Effector CD4-positive, alpha-beta T cell (primary cell): ENCODE measurements at places on chromosomes 7 and 10.

- no peak for DNase-seq
These were observed 40.0 kb upstream of the AGBL3 start for GRCh38 chr7:134946260-134946659.

- DNase-seq, result no peak
These were observed 11.1 kb downstream of the SLC25A28 start for GRCh38 chr10:99609186-99609585.

- DNase-seq, result no peak
These were observed 8.3 kb downstream of the NOD1 start for GRCh38 chr7:30470163-30470770.

GRCh38 chr7:44102846-44103565 lies 1.1 kb upstream of the AEBP1 start:
- no peak for DNase-seq

DNA sequence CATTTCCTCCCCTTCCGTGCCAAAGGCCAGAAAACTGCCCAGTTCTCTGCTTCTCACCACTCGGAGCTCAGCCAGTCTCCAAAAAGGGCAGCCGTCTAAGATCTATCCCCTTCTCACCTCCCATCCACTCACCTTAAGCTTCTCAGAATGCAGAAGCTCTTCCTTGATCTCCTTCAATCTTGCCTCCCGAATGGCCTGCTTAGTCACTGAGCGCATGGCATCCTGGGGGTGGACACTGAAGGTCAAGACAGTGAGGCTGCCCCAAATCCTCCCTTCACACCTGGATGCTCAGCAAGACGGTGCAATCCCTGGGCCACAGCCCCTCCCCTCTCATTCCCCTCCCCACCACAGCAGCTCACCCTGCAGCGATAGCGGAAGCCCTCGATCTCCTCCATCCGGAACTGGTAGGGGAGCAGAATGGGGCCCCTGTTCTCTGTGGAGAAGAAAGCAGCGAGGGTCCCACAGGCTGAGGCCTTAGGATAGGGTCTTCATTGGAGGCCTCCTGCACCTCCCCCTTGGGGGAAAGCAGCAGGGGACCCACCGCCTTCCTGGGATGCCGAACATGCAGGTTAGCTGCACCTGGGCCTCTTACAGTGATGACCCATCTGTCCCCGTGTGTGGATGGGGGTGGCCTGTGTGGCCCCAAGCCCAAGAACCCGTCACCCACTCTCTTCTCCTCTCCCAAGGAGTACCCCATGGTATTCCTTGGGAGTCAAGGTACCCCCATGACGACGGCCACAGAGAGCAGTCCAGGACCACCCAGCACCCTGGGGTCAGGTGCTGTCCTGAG lies 4.7 kb downstream of the DDX56 start:
- DNase-seq, result no peak

GRCh38 chr7:13044309-13044708 lies 356.9 kb downstream of the ARL4A start:
- DNase-seq, result no peak

- no peak for DNase-seq
These were observed 41.9 kb downstream of the PRSS2 start for GRCh38 chr7:142812437-142813215.

DNA sequence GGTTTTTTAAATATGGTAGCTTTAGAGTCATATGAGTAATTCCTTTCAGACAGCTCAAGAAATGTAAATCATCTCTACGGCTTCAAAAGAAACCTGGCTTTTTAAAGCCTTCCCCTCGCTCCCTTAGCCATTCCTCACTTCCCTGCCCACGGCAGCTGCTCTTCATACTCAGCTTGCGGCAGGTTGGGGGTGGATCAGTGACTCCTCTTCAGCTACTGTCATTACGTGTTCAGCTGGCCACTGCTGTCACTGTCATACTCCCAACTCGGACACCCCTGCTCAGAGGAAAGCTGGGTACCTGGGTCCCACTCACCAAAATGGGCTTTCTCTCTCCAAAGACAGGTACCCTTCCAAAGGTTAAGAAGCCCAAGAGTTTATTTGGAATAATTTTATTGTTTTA lies 6.6 kb downstream of the YWHAG start:
- DNase-seq, result no peak

DNA sequence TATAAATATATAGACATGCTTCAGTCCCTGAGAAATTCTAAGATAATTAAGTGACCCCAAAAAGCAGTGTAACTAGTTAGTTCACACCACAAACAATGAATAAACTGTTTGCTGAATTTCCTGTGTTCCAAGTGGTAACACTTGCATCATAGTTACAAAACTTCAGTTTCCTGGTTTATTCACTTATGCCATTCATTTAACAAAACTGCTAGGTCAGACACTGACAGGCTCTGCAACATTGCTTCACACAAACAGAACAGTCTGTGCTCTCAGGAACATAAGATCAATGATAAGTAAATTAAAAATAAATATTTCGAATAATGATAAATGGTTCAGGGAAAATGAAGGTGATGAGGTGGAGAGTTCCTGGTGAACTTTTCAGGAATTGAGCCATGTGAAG lies 133.3 kb upstream of the NAMPT start:
- DNase-seq, result no peak

DNA sequence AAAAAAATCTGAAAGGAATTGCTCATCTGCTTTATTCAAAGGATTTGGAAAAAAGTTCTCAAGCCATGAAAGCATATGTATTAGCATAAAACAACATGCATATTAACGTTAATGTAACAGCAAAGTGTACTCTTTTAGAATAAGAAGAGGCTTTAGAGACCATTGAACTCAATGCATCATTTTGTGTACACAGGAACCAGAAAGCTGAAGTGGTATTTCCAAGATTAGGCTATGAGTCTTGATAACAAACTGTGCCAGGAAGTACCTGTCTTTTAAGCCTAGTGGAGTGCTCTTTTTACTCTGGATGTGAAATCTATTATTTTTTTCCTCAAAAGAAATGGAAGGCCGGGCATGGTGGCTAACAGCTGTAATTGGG lies 164.2 kb downstream of the THSD7A start:
- DNase-seq, result no peak

DNA sequence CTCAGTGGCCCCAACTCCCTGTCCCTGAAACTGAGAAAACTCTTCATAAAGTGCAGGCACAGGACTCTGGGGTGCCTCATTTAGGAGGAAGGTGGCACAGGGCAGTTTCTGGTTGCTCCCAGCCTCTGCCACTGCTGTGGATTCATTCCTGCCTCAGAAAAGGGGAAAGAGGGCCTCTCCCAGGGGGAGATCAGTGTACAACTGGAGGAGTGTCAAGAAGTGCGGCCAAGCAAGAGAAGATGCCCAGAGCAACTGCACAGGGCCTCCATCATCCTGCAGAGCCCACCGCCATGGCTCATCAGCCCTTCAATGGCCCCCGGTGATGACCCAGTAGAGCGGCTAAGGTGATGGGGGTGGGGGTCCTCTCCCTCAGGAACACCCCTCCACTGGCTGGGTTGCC lies 150.3 kb downstream of the PLXNA4 start:
- DNase-seq, result no peak

DNA sequence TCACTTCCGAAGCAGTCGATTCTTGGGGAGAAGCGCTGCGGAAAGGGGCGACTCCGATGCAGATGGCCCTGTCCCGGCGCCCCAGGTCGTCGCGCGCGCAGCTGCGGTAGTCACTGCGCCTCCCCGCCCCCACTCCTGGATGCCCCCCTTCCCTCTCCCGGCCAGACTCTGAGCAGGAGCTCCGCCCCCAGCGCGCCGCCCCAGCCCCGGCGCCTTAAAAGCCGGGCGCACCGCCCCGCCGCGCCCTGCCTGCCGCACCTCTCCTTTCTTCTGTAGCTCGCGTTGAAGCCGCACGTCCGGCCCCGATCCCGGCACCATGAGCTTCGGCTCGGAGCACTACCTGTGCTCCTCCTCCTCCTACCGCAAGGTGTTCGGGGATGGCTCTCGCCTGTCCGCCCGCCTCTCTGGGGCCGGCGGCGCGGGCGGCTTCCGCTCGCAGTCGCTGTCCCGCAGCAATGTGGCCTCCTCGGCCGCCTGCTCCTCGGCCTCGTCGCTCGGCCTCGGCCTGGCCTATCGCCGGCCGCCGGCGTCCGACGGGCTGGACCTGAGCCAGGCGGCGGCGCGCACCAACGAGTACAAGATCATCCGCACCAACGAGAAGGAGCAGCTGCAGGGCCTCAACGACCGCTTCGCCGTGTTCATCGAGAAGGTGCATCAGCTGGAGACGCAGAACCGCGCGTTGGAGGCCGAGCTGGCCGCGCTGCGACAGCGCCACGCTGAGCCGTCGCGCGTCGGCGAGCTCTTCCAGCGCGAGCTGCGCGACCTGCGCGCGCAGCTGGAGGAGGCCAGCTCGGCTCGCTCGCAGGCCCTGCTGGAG lies at the start of gene INA:
Gene INA (plus strand): TSS at position 243 of the 817 bp plus-strand sequence. CDS start 74 bp downstream, at position 317.
- no peak for DNase-seq

DNA sequence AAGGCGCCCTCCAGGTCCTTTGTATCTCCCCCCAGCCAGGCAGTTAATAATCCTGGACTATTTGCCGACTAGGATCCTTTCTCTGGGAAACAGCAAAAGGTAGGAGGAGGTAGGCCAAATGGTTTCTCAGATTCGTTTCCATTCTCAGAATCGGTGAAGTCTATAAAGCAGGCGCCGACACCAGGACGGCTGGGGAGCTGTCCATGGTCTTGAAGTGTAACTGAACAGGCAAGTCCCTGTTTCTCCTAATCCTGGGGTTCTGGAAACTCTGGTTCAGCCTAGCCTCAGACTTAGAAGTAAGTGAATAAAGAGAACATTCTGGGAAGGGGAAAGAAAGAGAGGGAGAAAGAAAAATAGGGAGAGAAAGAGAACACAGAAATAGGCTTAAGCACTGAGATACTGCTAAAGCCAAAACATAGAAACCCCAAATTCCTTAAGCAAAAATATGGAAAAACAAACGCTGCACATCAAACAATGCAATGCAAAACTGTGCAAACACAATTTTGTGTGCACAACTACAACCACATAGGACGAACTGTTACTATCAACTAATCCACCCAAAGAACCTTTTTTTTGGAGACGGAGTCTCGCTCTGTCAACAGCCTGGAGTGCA lies 11.1 kb upstream of the INA start:
- DNase-seq, result no peak

- DNase-seq, result no peak
These were observed 5.3 kb downstream of the SH3PXD2A start for GRCh38 chr10:103849880-103850571.

- no peak for DNase-seq
These were observed 142.8 kb upstream of the PHYHIPL start for GRCh38 chr10:59033622-59034021.

- no peak for DNase-seq
These were observed 134.7 kb downstream of the PRPF18 start for GRCh38 chr10:13721486-13721885.

DNA sequence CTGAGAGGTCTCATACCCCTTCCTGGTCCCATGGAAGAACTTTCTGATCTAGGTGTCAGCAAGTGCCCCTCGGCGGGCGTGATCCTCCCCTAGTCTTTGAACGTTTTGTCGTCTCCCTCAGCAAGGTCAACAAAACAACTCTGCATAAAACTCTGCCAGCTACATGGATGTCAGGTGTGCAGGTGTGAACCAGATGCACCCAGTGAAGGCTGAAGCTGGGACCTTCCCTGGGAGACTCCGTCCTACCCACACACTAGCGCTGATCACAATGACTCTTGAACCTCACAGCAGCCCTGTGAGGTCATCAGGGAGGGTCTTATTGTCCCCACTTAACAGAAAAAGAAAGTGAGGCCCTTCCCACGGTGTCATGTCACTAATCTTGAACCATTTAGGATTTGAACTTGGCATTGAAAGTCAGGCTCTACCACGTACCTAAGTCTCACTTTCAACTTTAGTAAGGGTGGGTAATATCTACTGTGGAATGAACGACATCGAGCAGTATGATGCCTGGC lies 68.1 kb downstream of the VSTM4 start:
- DNase-seq, result no peak

GRCh38 chr7:28417321-28417940 lies 5.1 kb downstream of the CREB5 start:
- DNase-seq, result no peak

- DNase-seq, result peak; percentile 7
These were observed 6.7 kb upstream of the SMNDC1 start for GRCh38 chr10:110311357-110311949.

GRCh38 chr10:61612450-61612849 lies 50.3 kb upstream of the CABCOCO1 start:
- no peak for DNase-seq

DNA sequence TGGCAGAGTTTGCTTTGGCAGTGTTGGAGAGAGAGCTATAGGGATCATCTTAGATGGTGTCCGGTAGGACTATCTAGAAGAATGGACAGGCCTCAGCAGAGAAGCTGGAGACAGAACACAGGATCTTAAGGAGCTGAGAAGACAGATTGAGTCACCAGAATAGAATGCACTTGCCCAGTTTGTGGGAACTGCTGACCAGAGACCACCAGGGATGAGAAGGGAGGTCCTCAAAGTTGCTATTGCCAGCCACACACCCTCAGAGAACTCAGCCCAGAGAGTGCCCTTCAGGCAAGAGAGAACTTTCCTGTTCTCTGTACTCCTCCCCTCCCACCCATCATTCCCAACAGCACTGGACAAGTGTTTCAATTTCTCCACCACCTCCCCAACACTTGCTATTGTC lies 25.3 kb upstream of the GALNT11 start:
- DNase-seq, result no peak

- no peak for DNase-seq
These were observed 25.1 kb upstream of the DNAJB12 start for GRCh38 chr10:72379776-72380175.

- DNase-seq, result no peak
These were observed 506.5 kb upstream of the SEMA3D start for GRCh38 chr7:85693326-85693725.

- no peak for DNase-seq
These were observed 37.8 kb downstream of the DKK1 start for GRCh38 chr10:52351914-52352330.

GRCh38 chr10:3763035-3763456 lies 22.0 kb downstream of the KLF6 start:
- no peak for DNase-seq

GRCh38 chr10:127906548-127907377 lies at the start of gene PTPRE:
Gene PTPRE (plus strand): TSS chr10:127907103. CDS start chr10:128040882, 133,779 bp downstream.
- DNase-seq, result peak; percentile 44

DNA sequence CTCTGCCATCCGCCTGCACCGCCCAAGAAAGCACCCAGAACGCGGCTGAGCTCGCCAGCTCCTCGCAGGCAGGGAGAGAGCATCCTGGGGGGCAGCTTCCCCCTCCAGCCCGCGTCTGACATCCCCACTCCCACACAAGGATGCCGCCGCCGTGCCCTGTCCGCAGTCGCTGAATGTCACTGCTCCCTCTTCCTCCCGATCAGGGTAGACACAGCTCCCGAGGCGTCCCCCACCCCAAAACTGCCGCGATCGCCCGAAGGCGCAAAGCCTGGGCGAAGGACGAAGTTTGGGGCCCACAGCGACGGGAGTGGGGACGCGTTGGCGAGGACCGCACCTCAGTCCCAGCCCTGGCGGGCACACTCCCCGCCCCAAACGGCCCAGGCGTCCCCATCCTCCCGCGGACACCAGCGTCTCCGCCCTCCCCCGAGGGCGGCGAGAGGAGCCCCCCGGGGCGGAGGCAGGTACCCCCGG lies 1.5 kb upstream of the KAT6B start:
- peak; percentile 42 for DNase-seq

- no peak for DNase-seq
These were observed 453.4 kb upstream of the CELF2 start for GRCh38 chr10:10564081-10564794.
